Urothelium cell line (cell line): ENCODE measurements at places on chromosomes 13 and 19.

GRCh38 chr19:37055330-37055729 is 22.9 kb upstream of the ZNF420 start:
- no peak for DNase-seq

- no peak for DNase-seq
Observed at GRCh38 chr13:67466569-67466968, 236.4 kb upstream of the PCDH9 start.

DNA sequence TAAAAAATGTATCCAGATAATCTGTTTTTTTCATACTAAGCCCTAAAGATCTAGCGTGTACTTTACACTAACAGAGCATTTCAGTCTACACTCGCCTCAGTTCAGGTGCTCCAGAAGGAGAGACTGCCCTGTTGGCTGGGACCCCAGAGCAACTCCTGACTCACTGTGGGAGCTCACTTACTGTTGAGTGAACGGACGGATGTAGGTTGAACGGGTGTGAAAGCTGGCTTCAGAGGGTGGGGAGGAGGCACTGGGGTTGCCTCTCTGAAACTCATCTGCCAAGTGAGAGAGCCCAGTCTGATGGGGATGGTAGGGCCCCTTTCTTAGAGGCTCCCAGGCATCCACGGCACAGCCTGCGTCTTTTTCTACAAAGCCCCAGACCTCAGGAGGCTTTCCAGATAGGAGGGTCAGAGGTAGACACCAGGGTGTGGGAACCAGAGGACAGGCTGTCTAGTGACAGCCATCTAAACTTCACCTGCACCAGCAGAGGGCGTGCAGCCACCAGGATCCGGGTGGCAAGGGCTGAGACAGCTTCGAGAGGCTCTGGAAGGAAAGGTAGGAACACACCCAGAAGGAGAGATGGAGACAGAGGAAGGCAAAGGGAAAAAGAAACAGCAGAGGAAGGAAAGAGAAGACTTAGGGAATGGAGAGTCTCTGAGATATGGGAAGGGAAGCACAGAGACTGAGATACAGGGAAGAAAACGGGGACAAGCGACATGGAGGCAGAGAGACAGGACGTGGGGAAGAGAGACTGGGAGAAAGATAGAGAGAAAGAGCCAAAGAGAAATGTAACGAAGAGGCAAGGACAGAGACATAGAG is 3.7 kb downstream of the KASH5 start:
- peak; percentile 86 for DNase-seq

- peak; percentile 24 for DNase-seq
Observed at GRCh38 chr13:76672420-76672819, 213.8 kb downstream of the KCTD12 start.

GRCh38 chr13:27565818-27566217 is 54.5 kb downstream of the LNX2 start:
- DNase-seq = no peak

DNA sequence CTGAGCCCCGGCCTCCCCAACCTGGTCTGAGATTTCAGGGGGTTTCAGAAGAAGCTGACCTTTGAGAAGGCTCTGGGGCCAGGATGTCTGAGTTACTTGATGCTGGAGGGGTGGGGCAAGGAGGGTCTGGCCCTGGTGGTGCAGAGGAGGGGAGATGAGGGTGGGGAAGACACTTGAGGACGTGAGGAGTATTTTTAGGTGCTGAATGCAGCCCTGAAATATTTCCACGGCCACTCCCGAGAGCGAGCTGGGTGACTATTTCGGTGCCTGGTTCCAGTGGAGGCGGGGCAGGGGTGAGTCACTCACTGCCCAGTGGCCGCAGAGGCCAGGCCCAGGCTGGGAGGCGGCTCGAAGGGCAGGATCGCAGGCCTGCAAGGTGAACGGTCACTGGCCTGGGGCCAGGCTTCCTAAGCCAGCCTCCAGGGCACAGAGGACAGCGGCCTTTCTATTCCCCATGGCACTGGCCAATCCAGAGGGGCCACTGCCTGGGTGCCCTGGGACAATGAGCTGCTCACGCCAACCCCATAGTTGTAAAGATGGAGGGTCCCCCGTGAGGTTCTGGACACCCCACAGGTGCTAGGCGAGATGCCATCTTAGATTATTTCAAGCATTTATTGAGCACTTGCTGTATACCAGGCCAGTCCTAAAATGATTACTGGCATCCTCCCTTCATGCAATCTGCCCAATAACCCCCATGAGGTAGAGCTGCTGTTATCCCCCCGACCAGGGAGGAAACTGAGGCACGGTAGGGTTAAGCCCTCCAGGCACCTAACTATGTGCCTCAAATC is 19.7 kb upstream of the JUND start:
- peak; percentile 34 for DNase-seq

DNA sequence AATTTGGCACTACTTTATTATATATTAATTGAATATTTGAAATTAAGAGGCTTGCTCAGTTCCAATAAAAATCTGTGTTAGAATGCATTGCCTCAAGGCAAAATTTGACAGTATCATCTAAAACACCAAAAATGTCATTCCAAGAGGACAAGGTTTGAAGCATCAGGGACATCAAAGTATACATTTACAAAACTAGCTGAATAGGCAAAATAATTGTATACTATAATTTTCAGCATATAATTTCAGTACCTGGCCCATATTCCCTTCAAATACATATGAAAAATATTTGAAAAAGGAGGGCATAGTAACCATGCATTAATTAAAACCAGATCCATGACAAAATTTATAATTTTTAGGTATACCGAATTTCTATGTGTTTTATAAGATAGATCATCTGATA is 963.8 kb downstream of the PCDH9 start:
- no peak for DNase-seq

DNA sequence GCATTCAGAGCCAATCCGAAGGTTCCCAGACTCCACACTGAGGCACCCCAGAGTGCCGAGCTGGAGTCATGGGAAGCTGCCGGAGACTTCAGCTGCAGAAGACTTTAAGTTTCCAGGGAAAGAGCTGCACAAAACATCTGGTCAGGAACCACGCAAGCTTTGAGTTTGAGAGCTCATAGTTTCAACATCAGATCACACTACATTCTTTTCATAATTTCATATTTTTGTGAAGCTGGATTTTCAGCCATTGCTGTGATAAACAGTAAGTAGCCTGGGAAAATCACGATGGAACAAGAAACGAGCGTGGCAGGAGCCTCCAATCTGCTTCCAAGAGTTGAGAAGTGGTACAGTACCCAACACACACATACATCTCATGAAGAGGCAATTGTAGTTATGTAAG is 25.5 kb upstream of the ATP12A start:
- DNase-seq = no peak

- peak; percentile 41 for DNase-seq
Observed at GRCh38 chr19:18223860-18224524, 2.2 kb downstream of the PDE4C start.

DNA sequence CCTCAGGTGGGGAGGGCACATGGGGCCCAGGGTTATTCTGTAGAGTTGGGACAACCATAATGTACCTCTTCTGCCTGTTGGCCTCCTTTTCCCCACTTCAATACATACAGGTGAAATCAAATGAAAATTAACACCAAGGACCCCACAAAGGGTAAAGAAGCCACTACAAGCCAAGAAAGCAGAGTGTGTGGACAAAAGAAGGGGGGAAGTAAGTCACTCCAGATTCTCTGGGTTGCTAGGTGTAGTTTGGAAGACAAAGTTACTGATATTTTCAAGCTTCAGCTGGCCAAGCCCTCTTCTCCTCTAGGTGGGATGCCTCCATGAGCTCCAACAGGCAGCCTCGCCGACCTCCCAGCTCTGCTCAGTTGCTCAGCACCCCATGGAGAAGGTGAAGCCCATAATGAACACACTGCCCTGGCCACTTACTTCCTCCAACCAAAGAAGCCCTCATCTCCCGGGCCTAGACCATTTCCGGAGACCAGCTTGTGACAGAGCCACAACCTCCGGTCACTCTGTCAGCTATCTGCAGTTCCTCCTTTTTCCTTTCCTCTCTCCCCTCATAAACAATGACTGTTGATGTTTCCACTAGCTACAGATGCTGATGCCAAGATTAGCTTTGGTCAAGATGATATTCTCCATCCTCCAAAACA is 66.8 kb upstream of the MED4 start:
- DNase-seq = no peak

- no peak for DNase-seq
Observed at GRCh38 chr13:112784811-112785482, 95.1 kb downstream of the ATP11A start.

GRCh38 chr19:35341565-35342225 is 6.0 kb upstream of the FFAR1 start:
- DNase-seq = no peak

GRCh38 chr13:30022796-30023195 is 172.4 kb upstream of the UBL3 start:
- no peak for DNase-seq

DNA sequence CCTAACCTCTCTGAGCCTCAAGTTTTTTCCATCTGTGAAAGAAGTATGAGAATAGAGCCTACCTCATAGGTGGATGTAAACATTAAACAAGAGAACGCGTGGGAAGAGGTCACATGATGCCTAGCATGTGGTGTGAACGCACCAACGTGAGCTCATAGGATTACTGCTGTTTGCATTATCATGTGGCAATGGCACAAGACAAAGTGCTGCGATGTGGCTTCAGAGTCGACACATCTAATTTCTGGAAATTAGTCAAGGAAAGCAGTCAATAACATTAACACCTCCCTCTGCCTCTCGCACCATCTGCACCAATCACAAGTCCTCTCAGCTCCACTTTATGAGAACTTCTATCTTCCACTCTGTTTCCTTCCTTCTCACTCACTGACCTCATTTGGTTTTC is 489.7 kb downstream of the COG6 start:
- DNase-seq = no peak

DNA sequence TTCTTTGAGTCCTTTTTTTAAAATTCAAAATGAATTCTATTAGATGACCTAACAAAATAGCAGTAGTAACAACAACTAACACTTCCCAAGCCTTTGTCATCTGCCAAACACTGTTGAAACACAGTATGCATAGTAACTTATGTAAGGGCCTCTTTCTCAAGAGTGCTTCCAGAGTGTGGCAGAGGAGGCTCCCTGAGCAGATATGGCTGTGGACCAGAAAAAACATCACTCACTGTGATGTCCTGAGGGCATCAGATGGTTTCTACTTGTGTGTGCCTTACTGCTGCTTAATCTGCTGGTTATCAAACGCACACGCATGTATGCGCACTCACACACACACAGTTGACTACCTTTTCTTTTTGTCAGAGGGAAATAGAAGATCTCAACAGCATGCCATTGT is 110.8 kb downstream of the DLEU7 start:
- no peak for DNase-seq

GRCh38 chr19:54411033-54411432 is 4.2 kb upstream of the TTYH1 start:
- DNase-seq = no peak

DNA sequence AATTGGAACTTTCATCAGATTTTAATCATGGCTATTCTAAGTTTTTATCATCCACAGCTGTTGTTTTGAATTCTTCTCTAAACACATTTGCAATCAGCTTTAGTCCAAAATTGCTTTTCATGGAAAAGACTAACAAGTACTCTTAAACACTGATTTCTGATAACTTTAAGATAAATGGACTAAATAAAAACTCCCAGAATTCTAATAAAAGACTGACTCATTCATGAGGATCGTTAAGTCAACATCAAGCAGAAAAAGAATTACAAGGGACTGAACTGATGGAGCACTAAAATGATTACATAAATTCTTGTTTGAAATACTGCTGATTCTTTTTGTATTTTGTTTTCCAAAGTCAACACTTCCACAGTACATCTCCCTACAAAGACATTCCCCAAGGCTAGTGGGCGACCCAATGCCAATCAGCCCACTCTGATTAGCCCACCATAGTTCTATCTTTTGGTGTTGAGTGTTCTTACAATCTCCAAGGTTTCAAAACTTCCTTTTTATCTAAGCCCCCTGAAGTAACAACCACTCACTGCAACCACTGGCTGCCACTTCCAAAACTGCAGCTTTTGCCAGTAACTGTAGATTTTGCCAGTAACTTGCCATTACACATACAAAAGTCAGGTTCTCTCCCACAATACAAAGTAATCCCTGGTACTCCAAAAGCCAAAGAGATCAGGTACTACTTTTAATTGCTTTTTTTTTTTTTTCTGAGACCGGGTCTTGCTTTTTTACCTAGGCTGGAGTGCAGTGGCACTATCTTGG is 14.0 kb upstream of the NAA16 start:
- DNase-seq = no peak

DNA sequence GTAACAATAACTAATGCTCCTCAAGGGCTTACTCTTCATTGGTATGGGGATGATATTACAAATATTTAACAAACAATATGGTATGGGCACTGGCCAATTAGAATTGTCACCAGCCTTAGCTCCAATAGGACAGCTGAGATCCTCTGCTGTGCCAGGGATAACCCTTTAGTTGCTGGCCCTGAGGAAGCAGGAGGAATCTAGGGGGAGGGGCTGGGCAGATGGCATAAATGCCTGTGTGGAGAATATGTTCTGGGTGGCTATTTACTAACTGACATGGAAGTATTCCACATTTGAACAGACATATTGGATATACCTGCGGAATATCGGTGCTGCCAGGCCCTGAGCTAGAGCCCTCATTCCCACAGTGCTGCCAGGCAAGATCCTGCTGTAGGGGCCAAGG is 16.6 kb upstream of the LRCH1 start:
- no peak for DNase-seq

DNA sequence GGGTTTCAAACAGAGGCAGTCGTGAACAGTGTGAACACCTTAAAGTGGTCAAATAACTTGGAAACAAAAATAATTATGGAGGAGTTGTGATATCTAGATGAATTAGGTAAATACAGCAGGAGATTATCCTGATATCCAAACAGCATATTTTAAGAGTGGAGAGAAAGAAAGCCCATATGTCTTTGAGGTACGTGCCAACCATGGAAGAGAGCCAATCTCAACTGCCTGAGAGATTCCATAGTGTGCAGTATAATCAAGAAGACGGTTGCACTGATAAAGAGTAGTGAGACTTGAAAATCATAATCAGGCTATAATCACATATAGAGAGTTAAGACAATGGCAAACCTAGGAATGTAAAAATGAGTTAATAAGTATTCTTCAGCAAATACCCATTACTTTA is 472.8 kb upstream of the SLITRK5 start:
- no peak for DNase-seq

DNA sequence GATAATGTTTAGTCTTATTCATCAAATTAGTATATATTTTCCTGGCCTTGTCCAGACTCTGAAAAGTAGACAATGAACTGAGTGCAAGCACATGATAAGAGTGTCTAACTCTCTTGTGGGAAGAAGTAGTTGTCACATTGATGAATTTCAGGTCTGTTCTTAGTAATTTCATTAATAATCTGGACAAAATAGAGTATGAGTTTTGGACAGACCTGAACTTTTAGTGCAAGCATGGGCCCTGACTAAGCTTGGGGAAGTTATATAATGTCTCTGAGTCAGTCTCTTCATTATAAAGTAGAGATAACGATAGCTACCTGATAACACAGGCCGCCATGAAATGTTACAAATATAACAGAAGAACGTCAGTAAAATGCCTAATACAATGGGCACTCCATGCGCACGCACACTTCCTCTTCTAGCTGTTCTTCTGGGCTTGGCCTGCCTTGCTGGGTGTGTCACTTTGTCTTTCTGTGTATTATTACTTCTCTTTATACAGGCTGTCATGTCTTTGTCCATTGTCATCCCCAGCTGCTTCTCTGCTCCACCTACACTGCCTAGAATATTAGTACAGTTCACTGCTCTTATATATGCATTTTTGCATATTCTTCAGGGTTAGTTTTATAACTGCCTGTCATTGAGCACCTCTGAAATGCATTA is 129.1 kb upstream of the HTR2A start:
- no peak for DNase-seq
